Stimulated activated CD8-positive, alpha-beta memory T cell treated with anti-CD3 and anti-CD28 coated beads, Interleukin-4, amount 100 ng/mL, for 1 hour (primary cell): ENCODE measurements at places on chromosomes 6 and 20.

DNA sequence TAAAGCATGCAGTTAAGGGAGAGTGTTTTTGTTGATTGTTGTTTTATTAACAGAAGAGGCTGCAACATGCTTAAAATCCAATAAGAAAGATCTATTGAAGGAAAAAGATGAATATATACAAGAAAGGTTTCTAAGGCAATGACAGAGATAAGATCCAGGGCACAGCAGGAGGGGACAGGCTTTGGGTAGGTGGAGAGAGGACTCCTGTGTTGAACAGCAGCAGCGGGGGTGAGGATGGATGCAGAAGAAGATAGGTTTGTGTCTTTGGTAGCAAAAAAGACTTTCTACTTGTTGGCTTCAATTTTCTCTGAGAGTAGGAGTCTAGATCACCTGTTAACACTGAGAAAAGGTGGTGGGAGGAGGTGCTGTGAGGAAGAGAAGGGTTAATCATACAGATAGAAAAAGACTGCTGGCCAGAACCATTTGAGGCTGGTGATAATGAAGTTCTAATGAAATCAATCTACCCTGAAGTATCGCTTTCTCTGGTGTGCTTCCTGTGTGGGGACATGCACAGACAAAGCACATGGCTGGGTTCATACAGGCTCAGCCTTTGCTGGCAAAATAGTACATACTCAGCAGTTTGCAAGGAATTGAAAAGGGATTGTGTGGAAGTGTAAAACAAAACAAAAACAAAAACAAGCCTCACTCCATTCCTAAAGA lies 17.2 kb upstream of the DST start:
- DNase-seq: no peak

DNA sequence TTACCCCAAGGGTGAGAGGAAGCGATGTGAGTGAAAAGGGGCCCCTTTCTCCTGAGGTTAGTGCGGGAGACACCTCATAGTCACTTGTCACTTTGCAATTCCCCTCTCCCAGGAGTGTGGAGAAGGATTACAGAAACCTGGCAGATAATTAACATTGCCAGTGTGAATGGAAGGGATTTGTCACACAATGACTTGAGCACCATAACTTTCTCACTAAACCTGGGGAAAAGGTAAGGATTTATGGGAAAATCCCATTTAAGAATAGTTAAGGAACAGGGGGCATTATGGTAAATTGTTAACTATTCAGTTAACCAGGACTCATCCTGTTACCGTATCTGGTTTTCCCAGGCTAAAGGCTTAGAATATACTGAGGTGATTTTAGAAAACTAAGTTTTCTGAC lies 219.5 kb upstream of the JAG1 start:
- DNase-seq: no peak

- DNase-seq: no peak
Observed at GRCh38 chr6:97654674-97655073, 371.7 kb upstream of the MMS22L start.

DNA sequence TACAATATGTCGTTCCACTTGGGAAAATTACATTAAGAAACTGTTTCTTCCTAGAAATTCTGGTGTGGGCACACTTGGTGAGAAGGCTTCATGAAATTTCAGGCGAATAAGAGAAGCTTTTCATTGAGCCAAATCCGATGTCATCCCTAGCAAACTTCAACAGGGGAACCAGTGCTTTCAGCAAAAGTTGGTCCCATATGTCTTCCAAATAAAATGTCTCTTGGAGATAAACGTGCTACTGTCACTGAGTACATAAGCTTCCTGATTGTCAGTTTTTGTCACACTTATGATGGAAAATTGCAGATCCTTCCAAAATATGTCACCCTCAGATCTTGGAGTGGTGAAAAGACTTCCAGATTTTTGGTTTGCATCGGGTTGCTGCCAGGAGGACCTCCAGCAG lies 31.1 kb upstream of the SLC35A1 start:
- no peak for DNase-seq

DNA sequence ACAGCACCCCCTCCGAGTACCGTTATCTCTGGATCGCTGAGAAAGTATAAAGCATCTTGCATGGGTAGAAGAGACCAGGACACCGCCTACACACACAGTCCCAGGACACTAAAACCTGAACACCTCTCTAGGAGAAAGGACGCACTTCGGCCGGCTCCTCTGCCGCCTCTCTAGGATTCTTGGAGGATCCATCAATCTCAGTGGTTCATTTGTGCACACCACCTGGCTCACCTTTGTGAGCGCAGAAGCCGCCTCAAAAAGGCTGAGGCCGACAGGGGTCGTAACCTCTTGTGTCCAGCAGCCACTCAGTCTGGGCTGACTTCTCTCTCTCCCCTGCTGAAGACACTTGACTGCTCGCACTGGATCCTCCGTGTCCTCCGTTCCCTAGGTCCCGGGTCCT lies 13.5 kb downstream of the ZSCAN23 start:
- no peak for DNase-seq

- DNase-seq: no peak
Observed at GRCh38 chr6:146359131-146359530, 184.5 kb upstream of the RAB32 start.

DNA sequence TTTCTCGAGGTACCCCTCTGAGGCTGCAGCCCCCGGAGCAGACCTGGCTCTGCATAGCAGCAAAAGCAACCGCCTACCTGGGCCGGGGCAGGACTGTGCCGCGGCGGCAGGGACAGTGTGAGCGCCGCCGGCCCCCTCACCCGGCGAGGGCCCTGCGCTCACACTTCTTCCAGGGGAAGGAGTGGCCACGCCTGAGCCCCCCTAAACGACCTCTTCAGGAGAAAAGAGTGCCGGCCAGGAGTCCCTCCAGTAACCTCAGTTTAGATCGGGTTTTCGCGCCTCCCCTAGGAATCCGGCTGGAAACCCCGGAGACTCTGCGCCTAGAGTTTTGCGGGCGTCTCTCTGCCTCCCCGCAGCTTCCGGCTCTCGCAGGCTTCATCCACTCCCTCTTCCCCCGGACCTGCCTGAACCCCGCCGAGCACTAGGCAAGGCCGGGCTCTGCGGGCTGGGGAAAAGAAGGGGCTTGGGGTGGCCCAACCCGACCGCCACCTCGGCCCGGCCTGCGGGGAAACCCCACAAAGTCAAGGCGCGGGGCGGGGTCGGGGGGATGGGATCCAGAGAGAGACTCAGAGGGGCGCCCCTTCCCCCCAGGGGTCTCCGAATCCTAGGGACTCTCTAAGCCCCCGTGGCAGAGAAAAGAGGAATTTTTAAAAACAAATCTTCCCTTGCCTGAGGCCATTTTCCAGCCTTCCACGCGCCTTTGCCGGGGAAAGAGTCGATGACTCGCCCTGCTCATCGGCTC lies 558 bp downstream of the LINC00237 start:
- DNase-seq: no peak

DNA sequence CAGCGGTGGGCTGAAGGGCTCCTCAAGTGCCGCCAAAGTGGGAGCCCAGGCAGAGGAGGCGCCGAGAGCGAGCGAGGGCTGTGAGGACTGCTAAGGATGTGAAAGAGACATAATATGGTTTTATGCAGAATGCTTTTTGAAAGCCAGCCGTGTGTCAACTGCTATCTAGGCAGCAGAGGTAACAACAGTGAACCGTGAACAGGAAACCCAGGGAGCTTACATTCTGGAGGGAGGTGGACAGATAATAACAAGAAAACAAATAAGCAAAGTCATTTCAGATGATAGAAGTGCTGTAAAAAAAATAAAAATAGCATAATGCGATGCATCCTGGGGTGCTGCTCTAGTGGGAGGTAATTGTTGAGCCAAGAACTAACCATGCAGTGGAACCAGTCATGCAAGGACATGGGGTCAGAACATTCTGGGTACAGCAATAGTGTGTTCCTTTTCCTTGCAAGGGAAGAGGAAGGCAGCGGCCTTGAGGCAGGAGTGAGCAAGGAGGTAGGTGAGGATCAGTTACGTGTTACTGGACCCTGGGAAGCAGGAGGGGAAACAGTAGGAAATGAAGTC lies 134.4 kb upstream of the TMEM170B start:
- no peak for DNase-seq

DNA sequence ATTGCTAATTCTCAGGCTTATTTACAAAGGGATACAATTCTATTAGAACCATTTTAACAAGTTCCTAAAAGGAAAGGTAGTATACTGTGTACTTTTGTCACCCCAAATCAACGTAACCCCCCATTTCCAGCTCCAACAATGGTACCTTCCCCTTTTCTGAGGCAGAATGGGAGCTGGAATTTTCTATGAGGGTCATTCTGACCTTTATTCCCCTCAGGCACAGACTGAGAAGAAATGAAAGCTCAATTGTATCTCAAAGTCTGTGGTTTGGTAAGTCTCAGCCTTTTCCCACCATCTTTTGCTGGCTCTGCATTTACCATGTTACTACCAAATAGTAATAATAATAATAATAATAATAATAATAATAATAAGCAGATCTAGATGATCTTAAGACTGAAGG lies 571.0 kb downstream of the RNF144B start:
- no peak for DNase-seq

DNA sequence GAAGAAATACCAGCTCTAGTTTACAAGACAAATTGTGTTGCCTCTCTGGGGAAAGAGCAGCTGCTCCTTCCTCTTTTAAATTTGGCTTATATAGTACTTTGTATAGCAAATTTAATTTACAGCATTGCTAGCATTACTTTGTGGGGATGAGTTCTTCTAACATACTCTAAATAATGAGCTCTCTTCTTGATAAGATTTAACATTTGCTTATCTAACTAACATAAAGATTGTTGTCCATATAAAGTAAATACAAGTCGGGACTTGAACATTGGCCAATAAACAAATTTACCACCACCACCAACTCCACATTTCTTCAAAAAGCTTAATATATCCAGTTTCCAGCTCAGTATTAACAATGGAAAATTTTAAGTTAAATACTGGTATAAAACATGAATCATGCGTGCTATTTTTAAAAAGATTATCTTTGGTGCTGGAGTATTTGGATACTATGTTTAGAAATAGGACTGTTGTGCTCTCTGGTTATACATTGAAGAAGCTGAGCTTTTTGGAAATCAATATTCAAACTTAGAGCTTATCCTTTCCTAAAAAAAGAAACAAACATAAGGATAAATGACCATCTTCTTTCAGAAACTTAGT lies 1146.9 kb upstream of the GJE1 start:
- no peak for DNase-seq

GRCh38 chr6:151340219-151340978 lies 51.0 kb downstream of the ZBTB2 start:
- DNase-seq: no peak

GRCh38 chr6:125843593-125843992 lies 52.8 kb downstream of the NCOA7 start:
- no peak for DNase-seq

DNA sequence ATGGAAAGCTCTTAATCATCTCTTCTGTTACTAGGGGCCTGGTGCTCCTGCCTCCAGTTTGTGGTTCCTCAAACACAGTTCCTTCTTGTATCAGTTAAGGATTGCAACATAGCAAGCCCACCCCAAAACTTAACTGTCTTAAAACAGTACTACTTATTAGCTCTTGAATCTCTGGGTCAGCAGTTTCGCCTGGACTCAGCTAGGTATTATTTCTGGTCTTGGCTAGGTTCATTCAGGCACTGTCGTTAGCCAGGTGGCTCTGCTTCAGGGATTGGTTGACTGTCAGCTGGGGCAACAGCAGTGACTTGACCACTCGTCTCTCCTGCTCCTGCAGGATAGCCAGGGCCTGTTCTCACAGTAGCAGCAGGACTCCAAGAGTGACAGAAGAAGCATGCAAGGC lies 30.0 kb upstream of the RALY start:
- DNase-seq: no peak

- no peak for DNase-seq
Observed at GRCh38 chr6:43093436-43094289, 17.5 kb downstream of the PTK7 start.

DNA sequence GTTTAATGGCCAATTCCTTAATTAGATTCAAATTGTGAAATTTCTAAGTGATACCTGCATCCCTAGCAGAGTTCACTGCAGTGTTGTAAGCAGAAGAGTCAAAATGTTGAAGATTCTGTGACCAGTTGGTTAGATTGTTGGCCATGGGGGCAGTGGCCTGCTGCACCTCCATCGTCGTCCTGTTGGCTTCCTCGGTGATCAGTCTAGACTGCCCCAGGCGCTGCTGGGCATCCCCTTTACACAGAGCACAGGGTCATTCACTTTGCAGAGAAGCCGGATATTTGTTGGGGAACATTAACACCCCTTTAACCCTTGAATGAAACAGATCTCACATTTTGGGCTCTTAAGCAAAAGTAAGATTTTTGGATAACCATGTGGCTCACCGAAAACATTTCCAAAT lies 60.7 kb downstream of the FAM229B start:
- DNase-seq: no peak

- no peak for DNase-seq
Observed at GRCh38 chr20:25418776-25419175, 11.3 kb downstream of the GINS1 start.

GRCh38 chr6:4180652-4181255 lies 45.4 kb upstream of the ECI2 start:
- DNase-seq: no peak

DNA sequence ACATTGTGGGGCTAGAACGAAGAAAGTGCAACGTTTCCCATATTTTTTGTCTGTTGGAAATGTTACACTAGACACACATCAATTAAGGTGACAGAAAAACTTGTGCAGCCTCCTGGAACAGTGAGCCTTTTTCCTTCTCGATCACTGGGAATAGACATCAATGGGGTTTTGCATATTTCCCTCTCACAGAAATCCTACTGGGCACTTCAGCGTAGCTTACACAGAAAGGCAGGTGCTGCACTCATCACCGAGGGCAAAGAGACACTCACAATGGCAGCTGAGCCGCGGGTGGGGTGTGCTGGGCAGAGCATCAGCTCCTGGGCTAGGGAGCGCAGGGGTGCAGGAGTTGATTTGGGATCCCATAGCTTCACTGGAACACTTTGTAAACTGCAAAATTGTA lies 64.5 kb downstream of the THBS2 start:
- no peak for DNase-seq
